ENCODE measurements at places on chromosomes 12 and 14.

- peak; percentile 44 for DNase-seq
Measured at GRCh38 chr12:5478081-5478706, 46.3 kb downstream of the NTF3 start.

GRCh38 chr14:100027771-100028490 lies 37.3 kb upstream of the EVL start:
- DNase-seq = peak; percentile 33

DNA sequence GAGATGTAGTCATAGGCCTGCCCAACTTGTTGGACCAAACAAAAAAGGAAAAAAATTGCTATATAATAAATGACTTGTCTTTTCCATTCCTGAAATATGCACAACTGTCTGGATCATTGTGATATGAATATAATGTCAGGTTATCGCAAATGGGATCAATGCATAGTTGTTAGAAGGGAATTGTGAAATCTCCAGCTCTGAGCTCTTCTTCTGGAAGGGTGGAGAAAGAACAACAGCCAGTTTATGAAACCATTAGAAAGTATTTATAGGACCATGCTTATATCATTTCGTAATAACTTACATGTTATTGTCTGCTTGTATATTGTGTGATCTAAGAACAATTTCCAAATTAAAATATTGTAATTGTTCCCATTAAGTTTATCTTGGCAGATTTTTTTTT lies 35.7 kb upstream of the HIF1A start:
- DNase-seq = peak; percentile 18

- no peak for DNase-seq
Measured at GRCh38 chr14:89675590-89675989, 258.6 kb upstream of the FOXN3 start.

DNA sequence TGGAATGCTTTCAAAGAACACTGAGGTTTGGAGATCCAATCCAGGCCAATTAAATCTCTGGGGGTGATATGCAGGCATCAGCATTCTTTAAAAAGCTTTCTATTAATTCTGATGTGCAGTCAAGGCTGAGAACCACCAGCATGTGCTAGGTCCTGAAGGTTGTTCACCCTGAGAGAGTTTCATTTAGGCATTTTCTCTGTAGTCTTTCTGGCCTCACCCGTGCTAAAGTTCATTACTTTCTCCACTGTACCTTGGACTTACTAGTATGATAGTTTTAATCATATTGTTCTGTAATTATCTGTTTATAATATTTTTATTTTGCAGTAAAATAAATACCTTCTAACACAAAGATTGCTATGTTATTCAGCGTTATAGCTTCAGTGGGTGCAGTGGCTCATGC lies 32.9 kb downstream of the SOS2 start:
- no peak for DNase-seq

GRCh38 chr12:31922341-31923062 lies 36.7 kb upstream of the RESF1 start:
- DNase-seq = peak; percentile 3

DNA sequence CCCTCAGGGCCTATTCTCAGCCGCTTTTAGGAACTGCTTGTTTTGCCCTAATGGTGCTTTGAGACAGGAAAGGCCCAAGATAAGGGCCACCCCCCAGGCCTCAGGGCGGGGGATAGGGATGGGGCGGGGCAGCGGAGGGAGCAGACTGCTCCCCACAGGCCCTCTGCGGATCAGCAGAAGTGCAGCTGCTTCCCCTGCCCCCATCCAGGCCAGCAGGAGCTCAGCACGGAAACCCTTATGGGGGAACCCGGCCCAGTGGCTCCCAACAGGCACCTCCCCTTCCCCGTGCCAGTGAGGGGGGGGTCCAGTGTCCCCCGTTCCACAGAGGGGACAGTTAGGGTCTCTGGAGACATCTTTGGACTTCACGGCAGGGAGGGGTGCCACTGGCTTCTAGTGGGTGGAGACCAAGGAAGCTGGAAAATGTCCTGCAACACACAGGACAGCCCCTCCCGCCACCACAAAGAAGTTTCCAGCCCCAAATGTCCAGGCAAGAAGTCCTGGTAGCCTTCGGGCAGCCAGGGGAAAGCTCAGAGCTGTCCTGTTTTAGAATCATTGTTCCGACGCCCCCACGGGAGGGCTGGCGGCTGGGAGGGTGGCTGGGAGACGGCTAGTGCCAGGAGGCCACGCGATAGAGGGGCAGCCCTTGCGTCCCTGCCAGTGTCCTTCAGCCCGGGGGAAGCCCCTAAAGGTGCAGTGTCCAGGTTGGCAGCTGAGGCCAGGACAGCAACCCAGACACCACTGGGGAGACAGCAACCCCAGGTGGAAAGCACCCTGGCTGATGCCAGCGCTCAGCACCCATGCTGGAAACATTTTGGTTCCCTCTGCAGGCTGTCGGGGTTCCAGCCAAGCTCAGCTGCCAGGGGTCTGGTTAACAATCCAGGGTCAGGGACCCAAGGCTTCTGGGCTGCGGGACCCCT lies 10.4 kb upstream of the GPR132 start:
- peak; percentile 52 for DNase-seq

- DNase-seq = no peak
Measured at GRCh38 chr12:113936460-113936859, 29.7 kb downstream of the RBM19 start.

GRCh38 chr12:45343269-45344051 lies 127.6 kb downstream of the ANO6 start:
- DNase-seq = peak; percentile 63

GRCh38 chr14:105292826-105293711 lies 7.7 kb downstream of the BRF1 start:
- DNase-seq = no peak

DNA sequence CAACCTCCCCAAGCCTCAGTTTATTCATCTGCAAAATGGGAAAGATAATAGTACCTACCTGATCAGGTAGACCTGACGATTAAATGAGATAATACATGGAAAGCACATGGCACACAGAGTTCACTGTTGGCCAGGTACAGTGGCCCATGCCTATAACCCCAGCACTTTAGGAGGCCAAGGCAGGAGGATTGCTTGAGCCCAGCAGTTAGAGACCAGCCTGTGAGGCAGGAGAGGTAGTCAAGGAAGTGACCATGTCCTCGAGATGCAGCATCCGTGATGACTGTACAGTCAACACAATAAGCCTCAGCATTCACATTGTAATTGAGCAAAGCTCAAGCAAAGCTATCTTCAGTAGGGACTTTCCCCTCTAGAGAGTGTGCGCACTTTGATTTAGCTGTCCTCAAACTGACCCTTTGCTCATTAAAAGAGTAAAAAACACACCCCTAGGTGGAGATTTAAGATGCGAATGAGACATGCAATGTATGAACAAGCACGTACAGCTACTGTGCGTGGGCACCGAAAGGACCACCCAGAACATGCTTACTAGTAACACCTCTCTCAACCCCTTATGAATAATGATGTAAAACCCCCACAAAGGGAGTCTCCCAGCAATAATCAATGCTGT lies 9.9 kb downstream of the ISCU start:
- no peak for DNase-seq

DNA sequence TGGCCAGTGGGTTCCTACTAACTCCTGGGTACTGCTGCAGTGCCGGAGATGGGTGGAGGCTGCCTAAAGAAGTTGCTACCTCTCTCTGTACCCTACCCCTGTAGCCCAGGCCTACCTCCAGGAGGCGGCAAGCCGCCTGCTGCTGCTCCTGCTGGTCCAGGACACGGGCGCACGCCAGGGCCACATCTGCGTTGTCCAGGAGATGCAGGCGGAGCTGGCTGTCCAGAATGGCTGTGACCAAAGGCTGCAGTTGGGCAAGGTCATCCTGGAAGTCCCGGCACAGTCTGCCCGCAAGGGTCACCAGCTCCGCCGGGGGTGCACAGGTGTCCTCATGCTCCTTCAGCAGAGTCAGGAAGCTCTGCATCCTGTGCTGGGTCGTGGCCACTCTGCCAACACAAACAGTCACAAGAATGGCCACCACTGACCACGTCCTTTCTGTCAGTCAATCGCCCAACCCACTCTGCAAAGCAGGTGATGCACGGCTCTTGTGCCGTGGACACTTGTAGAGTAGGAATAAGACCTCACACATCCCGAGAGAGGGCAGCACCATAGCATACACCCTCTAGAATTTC lies 1.6 kb downstream of the ANHX start:
- DNase-seq = no peak

DNA sequence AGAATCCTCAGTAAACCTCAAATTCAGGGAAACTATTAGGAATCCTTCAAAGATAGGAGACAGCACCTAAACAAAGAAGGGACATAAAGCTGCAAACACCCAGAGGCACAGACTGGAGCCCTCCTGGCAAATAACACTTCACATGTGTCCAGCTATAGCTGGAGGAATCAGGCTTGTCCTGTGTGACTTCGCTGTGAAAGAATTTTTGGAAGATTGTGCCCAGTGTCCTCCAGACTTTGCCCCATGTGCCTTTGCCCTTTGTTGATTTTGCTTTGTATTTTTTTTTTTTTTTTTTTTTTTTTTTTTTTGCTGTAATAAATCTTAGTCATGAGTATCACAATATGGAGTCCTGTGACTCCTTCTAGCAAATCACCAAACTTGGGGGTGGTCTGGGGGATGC lies 136.8 kb downstream of the KCNH5 start:
- DNase-seq = no peak

GRCh38 chr14:92756446-92756845 lies 8.0 kb upstream of the LGMN start:
- DNase-seq = no peak

DNA sequence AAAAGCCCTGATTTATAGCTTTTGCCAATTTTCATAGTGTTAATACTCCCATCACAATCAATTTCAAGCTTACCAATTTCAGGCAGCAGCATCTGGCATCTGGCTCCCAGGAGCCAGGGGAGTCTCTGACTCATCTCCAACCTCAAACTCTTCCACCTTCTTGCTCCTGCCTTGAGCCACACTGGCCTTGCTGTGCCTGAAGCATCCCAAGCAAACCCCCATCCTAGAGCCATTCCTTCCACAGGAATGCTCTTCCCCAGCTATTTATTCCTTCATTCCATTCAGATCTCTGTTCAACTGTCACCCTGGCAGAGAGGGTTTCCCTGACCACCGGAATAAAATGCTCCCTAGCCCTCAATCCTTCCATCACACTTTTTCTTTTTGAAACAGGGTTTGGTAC lies 13.9 kb upstream of the PPP1CC start:
- no peak for DNase-seq

DNA sequence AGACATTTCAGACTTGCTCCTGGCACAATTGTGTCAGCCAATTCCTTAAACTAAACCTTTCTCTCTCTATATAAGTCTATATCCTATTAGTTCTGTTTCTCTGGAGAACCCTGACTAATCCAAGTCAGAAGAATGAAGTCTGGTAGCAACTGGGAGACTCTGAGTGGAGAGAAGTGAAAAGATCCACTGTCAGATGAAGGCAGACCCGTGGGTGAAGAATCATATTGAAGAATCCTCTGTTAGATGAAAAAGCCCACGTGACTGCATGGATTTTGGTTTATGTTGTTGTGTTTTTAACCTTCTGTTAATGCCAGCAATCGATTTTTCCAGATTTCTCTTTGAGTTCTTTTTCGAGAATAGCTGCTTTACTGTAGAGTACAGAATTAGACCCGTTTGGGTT lies 29.5 kb upstream of the APOLD1 start:
- DNase-seq = no peak

- no peak for DNase-seq
Measured at GRCh38 chr12:132904718-132905328, 17.4 kb upstream of the CHFR start.

GRCh38 chr12:106632797-106633450 lies 50.1 kb downstream of the RFX4 start:
- no peak for DNase-seq

DNA sequence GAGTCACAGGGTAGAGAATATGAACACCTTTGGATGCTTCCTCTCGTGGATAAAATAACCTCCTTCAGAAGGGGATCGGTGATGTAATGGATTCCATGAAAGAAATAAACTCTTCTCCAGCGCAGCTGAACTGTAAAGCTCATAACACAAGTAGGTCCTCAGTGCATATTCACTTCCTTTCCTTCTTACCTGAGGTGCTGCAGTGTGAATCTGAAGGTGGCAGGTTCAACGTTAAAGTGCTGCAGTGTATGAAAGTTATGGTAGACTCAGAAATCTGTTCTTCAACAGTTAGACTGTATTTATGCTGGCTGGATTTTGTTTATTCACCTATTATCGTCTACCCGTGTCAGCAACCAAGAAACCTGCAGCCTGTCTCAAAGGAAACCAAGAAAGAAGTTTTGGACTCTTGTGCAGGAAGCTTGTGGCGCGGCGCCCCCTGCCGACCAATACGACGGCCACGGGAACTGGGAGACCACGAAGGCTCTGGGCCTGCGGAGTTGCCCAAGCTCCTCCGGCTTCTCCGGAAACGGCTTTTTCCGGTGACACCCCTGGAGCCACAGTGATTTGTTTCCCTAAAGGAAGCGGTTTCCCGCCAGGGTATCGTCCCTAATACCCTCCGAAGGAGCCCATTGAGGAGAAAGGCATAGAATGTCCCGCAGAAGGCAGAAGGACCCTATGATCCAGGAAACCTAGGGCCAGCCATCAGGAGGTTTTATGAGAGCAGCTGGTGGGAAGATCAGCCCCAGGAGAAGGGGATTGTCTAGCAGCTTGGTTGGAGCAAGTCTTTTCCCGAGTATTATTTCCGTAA lies 17.6 kb upstream of the RNASE3 start:
- DNase-seq = peak; percentile 56

- peak; percentile 59 for DNase-seq
Measured at GRCh38 chr12:16347391-16348298, at the start of gene MGST1. MGST1 (plus strand) TSS chr12:16347645; CDS start chr12:16354253, 6,608 bp downstream.

DNA sequence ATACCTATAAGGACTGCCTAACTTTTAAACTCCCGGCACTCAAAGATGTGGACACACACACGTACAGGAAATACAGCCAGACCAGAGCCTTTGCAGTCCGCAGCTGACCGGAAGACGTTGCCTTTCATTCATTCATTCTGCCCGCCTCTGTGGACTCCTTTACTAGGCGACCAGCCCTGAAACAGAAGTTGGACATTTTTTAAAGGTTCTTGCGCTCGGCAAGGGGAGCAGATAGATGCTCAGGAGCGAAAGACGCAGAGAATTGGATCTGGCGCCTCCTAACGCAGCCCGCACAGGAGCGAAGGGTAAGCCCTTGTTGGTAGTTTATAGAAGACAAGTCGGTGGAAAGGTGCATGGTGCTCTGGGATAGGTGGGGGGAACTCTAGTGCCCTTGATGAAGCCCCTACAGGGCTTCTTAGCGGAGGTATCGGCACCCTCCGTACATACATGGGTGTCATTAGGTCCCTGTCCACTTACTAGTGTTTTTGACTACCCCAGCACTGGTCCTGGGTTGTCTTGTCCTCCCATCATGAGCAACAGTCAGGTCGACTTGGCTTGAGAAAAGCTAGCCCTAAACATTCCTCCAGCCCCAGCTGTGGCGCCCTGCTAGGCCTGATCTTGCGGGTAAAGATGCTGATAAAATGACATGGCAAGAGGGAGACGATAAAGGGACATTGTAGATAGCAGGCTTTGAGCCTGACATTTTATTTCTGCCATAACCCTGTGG lies at the start of gene KDM2B:
TSS of gene KDM2B (minus strand) at position 65 of the 727 bp plus-strand sequence. CDS start 112 bp downstream, outside the sequence.
- peak; percentile 67 for DNase-seq

- no peak for DNase-seq
Measured at GRCh38 chr12:1126091-1126490, 135.1 kb downstream of the ERC1 start.

- DNase-seq = no peak
Measured at GRCh38 chr14:90060965-90061684, 669 bp upstream of the KCNK13 start.
